T-cell (primary cell): ENCODE measurements at places on chromosomes 12 and 14. TPM values are rescaled to one million over a fixed set of nuclear protein-coding genes. Genes with fewer than 3 reads are reported as not detected.

DNA sequence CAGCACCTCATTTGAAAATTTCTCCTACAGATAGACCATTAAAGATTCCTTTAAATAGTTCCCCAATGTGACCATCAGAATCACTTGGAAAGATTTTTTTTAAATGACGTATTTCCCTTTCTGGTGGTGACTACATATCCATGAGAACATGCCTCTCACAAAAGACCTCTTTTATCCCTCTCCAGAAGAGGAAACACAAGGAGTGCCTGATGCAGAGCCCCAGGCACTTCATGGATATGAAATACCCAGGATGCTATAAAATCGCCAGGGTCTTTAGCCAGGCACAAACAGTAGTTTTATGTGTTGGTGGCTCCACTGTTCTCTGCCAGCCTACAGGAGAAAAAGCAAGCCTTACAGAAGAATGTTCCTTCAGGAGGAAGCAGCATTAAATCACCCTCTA is 97.1 kb downstream of the ETNK1 start:
- H3K36me3 ChIP-seq: no peaks in the 10 kb centered on the region
- no peaks in the 10 kb centered on the region for H3K27me3 ChIP-seq
- DNase-seq: no peak
- no peak overlapping the region for H3K27ac ChIP-seq
- H3K4me3 ChIP-seq: no peak overlapping the region
- no peaks in the 10 kb centered on the region for H3K4me1 ChIP-seq

DNA sequence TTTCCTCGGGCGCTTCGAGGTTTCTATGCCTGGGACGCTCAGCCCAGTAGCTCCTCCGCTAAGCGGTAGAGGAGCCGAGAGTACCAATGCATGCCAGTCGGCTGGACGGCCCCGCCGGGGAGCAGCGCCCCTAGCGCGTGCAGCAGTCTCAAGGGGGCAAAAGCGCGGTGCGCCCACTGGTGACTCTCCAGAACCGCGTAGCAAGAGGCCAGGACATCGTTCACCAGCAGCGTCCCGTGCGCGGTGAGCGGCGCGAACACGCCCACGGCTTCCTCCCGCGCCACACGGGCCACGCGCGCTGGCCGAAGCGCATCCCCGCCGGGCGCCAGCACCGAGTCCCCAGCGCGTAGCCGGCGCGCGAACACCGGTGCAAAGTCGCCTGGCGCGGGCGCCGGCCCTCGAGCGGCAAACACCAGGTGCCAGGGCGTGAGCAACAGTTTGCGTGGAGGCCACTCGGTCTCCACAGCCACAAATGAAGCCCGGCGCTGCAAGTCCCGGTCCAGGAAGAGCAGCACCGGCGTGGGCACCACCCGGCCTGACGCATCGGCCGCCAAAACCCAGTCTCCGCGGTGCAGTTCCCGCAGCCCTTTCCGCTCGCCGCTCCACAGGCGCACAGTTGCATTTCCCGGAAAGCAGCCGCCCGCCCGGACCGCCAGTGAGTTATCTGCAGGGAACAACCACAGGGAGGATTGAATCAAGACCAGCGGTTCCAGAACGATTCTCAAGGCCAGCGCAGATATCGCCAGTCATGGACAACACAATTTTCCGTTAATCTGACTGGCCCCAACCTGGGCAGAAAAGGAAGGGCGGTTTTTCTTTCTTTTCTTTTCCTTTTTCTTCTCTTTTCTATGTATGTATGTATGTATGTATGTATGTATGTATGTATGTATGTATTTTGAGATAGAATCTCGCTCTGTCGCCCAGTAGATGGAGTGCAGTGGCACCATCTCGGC is 4.5 kb downstream of the DHH start:
- peaks cover 8% of the 10 kb centered on the region for H3K4me1 ChIP-seq
- peaks cover 12% of the 10 kb centered on the region for H3K27me3 ChIP-seq
- no peak overlapping the region for H3K27ac ChIP-seq

The ETFRF1 gene
- 22.1 TPM for total RNA-seq

DNA sequence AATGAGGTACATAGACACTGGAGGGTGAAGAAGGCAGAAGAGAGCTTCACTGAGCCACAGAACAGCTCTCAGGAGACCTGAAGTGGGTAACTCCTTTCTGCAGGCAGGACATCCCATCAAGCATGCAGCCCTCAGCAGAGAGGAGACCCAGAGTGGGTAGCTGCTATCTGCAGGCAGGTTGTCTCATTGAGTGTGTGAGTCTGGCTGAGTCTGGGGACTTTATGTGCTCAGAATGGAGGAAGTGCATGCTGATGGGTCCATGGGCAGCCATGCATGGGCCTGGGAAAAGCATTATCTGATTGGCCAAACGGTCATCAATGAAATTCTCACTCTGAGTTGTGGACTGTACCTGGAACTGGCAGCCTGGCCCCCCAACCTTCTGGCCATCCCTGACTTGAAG is 14.7 kb upstream of the HIGD1C start:
- H3K4me3 ChIP-seq: peak overlapping the region; percentile 10
- H3K27me3 ChIP-seq: no peaks in the 10 kb centered on the region
- DNase-seq: no peak
- no peaks in the 10 kb centered on the region for H3K4me1 ChIP-seq
- no peaks in the 10 kb centered on the region for H3K36me3 ChIP-seq

GRCh38 chr12:389142-390096 is at the start of gene KDM5A:
Gene KDM5A (minus strand): TSS chr12:389320. CDS start chr12:389091, 229 bp downstream.
- no peaks in the 10 kb centered on the region for H3K36me3 ChIP-seq
- H3K27me3 ChIP-seq: no peaks in the 10 kb centered on the region
- H3K4me1 ChIP-seq: peaks cover 25% of the 10 kb centered on the region
- H3K4me3 ChIP-seq: peak within 1 kb of the TSS; percentile 98

DNA sequence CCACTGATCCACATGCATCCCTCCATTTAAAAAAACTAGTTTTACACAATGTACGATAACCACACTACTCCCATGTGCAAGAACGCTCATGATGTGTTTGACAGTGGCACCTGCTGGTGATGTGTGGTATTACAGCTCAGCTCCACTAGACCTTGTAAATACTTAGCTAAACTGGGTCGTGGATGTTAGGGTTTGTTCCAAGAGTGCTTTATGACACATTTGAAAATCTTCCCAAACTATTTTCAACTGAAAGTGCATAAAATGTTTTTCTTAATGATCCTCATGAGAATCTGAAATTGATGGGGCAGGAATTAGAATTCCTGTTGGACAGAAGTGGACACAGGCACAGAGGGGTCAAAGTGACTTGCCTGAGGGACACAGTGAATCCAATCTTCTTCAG is 99.2 kb downstream of the SCARB1 start:
- peaks cover 18% of the 10 kb centered on the region for H3K4me1 ChIP-seq
- H3K27me3 ChIP-seq: peaks cover 22% of the 10 kb centered on the region
- H3K4me3 ChIP-seq: no peak overlapping the region
- no peak for DNase-seq

The KRT3 gene
- total RNA-seq: not detected

The TXNDC16 gene
- total RNA-seq: 9.5 TPM

GRCh38 chr14:96958057-96958456 is 160.9 kb downstream of the VRK1 start:
- DNase-seq: no peak
- peaks cover 7% of the 10 kb centered on the region for H3K4me1 ChIP-seq
- no peak overlapping the region for H3K4me3 ChIP-seq
- H3K36me3 ChIP-seq: no peaks in the 10 kb centered on the region
- H3K27ac ChIP-seq: no peak overlapping the region

- no peaks in the 10 kb centered on the region for H3K36me3 ChIP-seq
- no peaks in the 10 kb centered on the region for H3K4me1 ChIP-seq
- no peak overlapping the region for H3K27ac ChIP-seq
Measured at GRCh38 chr12:63400718-63401117, 249.7 kb upstream of the AVPR1A start.

DNA sequence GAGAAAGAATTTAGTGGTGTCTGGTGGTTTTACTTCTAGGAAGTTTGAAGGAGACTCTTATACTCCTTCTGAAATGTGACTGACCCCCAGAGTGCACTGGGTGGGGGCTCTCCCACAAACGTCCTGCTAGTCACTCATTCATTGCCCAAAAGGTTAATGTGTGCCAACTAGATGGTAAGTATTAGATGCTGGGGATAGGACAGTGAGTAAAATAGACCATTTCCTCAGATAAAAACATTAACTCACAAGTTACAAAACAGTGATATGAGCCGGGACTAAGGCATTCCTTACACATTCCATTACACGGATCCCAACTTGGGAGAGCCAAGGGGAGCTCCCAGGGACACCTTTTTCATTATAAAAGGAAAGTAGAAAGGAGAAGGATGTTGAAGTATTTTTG is 185.1 kb downstream of the ATXN7L3B start:
- no peak for DNase-seq
- no peaks in the 10 kb centered on the region for H3K27me3 ChIP-seq
- H3K27ac ChIP-seq: no peak overlapping the region
- no peaks in the 10 kb centered on the region for H3K4me1 ChIP-seq
- H3K4me3 ChIP-seq: no peak overlapping the region

The AKAP6 gene
- total RNA-seq: 5.1 TPM

The KLHDC1 gene
- 10.2 TPM for total RNA-seq

GRCh38 chr14:68947802-68948201 is 31.3 kb downstream of the ACTN1 start:
- no peak overlapping the region for H3K4me3 ChIP-seq
- H3K27ac ChIP-seq: no peak overlapping the region
- H3K4me1 ChIP-seq: peaks cover 39% of the 10 kb centered on the region
- H3K36me3 ChIP-seq: peaks cover 4% of the 10 kb centered on the region
- H3K27me3 ChIP-seq: no peaks in the 10 kb centered on the region

The ANO4 gene
- not detected for total RNA-seq

The NKX2-1 gene
- 0.23 TPM for total RNA-seq

The CIT gene
- total RNA-seq: 4.5 TPM

DNA sequence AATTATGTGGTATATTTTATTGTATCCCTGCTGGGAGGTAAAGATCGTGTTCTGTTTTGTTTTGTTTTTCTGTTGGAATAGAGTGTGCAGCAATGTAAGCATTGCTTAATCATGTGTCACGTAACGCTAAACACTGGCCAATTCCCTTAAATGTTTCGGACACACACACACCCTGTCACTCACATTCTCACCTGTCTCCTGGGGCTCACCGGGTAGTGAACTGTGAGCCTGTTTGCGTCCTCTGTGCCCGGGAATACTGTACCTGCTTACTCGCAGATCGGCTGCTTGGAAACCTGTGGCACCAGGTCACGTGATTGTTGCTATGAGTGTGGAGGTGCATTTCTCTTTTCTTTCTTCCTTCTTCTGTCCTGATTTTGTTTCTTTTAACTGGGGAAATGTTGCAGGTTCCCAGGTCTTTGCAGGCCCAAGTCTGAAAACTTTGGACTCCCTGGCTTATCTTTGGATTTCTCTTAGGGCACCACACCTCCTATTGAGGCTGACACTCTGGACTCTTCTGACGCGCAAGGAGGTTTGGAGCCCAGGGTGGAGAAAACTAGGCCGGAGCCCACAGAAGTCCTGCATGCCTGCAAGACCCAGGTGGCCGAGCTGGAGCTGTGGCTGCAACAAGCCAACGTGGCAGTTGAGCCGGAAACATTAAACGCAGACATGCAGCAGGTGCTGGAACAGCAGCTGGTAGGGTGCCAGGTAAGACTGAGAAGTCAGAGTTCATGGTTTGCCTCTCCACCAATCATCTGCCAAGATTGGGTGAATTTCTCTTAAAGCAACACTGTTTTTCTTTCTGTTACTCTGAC is 181.1 kb downstream of the ESR2 start:
- no peak for DNase-seq
- no peaks in the 10 kb centered on the region for H3K36me3 ChIP-seq
- H3K4me1 ChIP-seq: no peaks in the 10 kb centered on the region
- H3K27me3 ChIP-seq: no peaks in the 10 kb centered on the region

DNA sequence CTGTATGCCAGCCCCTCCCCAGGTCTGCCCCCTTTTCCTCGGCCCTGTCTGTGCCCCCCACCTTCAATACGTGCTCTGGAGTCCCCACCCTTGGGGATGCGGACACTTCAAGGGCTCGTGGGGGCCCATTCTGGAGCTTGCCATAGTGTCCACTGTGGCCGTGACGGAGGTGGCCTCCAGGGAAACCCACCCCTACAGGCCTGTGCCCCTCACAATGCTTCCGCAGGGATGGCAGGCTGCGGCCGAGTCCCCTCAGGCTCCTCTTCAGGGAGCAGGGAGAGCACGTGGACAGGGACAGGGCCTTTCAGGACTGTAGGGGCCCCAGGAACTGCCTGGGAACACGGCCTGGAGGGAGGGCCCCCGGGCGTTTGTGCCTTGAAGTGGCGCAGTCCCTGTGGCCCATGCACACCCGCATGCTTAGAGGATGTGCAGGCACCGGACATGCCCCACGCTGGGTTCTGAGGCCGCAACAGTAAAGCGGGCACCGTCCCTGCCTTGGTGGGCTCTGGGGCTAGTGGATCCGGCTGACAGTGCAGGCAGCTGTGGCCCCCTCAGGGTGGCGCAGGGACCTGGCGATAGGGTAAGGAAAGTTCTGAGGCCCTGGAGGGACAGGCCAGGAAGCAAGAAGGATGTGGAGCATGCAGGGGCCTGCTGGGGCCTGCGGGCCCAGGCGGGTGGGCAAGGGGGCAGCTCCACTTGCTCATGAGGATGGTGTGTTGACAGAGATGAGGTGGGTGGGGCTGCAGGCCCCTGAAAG is 209.0 kb upstream of the RTL1 start:
- no peaks in the 10 kb centered on the region for H3K27me3 ChIP-seq
- no peak overlapping the region for H3K27ac ChIP-seq
- no peak overlapping the region for H3K4me3 ChIP-seq
- H3K36me3 ChIP-seq: no peaks in the 10 kb centered on the region
- no peak for DNase-seq

The TGFB3 gene
- total RNA-seq: 9.1 TPM
